ENCODE measurements at places on chromosomes 6 and 20.

GRCh38 chr6:10201606-10202510, 213.0 kb downstream of the TFAP2A start:
- no peak for DNase-seq

DNA sequence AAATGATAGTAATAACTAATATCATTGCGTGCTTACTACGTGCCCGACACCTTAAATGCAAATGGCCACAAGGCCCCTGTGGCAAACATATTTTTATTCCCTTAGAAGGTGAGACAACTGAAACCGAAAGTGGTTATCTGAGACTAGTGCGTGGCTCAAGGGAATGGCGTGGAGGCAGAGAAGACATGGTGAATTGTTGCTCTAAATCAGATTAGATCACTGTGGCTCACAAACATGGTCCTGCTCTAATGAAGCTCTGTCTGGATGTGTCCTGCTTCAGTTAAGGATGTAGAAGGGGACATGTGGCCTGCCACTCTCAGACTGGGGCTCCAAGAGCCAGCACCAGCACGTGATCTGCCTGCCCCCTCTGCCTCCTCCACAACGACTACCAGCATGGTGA, 124.2 kb upstream of the GMDS start:
- DNase-seq: no peak

GRCh38 chr6:107488174-107488874, 1.6 kb upstream of the SOBP start:
- DNase-seq: no peak

GRCh38 chr6:111852725-111853124, 20.5 kb downstream of the FYN start:
- peak; percentile 42 for DNase-seq

- DNase-seq: peak; percentile 73
Measured at GRCh38 chr6:117548797-117549301, 53.5 kb downstream of the GOPC start.

- no peak for DNase-seq
Measured at GRCh38 chr20:25254986-25255680, 7.2 kb downstream of the PYGB start.

- no peak for DNase-seq
Measured at GRCh38 chr6:33684983-33685382, 26.5 kb downstream of the UQCC2 start.

GRCh38 chr20:3595541-3595940, 67.7 kb downstream of the GFRA4 start:
- DNase-seq: no peak

DNA sequence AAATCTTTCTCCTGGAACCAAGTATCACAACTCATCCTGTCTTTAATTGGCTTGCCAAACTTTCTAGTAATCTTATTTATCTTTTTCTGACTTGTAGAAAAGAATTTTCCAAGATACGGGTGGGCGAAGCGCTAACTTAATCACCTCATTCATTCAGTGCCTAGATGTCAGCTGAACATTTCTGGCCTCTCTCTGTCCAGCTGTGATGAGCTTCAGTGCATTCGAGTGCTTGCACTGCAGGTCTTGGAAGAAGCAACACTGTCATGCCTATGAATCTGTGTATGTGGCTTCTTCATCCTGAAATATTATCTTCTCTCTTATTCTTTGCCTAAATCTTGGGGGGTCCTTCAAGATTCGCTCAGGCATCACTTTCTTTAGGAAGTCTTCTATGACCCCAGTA, 16.3 kb upstream of the ENPP1 start:
- DNase-seq: no peak

DNA sequence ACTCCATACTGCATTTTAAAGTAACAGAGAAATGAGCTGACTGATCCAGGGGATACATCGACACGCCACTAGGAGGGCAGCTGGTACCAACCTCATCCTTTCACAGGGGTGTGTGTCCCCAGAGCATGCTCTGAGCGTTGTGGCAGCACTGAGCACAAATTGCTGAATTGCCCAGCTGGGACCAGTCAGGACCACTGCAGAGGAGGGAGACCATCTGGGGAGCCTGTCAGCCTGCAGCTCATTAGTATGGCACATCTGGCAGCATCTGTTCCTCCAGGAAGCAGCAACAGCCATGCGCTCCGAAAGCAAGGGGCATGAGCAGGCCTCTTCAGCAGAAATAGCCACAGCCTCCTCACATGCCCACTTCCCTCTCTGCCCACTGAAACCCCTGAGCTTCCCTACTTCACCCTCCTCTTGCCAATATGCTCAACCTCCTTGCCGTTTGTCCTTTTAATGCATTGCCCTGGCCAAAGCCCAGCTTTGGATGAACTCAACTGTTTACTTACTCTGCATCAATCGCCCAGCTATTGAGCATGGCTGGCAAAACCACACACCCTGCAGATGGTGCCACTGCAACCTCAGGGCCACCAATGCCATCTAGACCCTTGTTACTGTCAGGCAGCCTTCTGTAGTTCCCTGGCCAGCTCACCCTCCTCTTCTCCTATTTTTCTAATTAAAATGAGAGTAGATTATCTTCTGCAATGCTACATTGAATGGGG, 77.6 kb upstream of the NEDD9 start:
- no peak for DNase-seq

DNA sequence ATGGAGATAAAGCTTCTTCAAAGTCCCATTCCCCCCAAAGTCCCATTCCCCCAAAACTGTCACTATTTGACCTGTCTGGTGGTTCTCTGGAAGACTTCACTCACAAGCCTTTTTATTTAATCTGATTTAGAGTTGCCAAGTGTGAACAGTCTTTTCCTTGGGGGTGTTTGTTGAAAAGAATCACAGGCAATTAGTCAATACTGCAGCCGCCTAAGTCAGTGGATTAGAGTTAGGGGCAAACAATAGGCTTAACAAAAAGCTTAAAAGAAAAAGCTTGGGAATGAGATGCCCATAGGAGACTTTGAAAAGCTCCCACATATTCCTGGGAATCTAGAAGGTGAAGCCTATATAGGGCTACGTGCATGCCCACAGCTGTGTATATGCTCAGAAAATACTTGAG, 8.0 kb upstream of the RIPOR2 start:
- DNase-seq: no peak

DNA sequence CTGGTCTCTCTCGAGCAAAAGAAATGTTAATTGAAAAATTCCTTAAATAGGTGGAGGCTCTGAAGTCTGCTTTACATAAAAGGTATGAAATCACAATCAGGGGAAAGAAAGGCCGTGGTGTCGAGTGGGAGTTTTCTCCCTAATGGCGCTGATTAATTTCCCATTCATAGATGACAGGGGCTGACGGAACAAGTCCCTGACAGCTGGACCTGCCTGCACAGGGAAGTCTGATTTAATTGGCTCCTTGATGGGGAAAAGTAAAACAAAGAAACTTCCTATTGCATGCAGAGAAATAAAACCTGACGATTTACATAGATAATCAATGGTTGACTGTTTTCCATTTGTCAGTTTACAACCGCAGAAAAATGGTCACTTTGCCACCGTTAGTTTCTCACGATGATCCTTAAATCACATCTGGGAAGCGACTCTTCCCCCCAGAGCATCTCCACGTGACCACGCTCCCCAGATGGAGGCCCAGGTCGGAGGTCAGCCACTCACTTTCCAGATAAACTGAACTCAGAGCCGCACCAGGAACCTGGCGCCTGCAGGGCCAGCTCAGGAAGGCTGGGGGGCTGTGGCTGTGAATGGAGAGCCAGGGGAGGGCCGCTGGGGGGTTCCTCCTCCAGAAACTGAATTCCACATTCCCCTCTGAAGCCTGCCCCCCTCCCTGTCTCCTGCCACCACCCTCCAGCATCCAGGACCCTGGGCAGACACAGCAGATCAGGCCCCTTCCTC, 55.3 kb downstream of the DLL1 start:
- DNase-seq: no peak

DNA sequence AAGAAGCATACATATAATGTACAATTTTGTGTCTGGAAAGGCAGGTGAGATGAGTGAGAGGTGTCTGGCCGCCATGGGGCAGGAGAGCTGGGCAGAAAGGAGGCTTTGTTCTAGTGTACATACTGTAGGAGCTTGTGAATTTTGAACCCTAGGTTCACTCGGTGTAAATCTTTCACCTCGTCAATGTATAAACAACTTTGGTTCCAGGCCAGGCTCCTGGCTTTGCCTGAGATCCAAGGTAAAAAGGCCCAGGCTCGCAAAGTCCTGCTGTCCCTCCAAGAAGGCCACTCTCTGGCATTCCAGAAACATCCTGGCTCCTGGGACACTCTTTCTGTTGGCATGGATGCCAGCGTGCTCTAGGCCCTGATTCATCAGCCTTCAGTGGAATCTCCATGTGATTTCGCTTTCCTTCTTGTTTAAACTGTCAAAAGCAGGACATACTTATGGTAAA, 7.1 kb upstream of the SLC22A7 start:
- no peak for DNase-seq

DNA sequence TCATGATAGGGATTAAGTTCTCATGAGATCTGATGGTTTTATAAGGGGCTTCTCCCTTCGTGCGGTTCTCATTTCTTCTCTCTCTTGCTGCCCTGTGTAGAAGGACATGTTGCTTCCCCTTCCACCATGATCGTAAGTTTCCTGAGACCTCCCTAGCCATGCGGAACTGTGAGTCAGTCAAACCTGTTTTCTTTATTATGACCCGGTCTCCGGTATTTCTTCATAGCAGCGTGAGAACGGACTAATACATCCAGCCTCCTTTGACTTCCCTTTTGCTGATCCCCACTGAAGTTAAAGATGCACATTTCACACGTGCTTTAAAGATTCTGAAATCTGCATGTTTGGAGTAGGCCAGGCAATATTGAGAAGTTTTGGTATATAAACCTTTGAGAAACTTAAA, 543.1 kb downstream of the PRKN start:
- DNase-seq: no peak

GRCh38 chr6:53793318-53794136, 1.3 kb upstream of the LRRC1 start:
- peak; percentile 65 for DNase-seq

DNA sequence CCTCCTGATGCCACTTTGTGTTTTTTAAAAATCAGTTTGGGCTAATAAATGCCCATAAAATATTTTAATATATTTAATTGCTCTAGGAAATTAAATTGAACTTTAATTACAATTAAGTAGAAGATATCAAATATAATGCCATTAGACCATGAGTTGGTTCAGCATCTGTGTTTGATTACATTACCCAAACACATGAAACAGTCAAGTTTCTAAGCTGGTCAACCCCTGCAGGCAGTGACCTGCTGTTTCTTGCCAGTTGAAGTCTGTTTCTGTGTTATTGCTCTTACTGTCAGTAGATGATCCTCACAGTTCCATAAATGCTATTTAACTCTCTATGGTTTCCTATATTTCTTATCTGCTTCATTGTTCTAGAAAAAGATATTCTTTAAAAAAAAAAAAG, 9.7 kb upstream of the TENT5A start:
- DNase-seq: no peak

DNA sequence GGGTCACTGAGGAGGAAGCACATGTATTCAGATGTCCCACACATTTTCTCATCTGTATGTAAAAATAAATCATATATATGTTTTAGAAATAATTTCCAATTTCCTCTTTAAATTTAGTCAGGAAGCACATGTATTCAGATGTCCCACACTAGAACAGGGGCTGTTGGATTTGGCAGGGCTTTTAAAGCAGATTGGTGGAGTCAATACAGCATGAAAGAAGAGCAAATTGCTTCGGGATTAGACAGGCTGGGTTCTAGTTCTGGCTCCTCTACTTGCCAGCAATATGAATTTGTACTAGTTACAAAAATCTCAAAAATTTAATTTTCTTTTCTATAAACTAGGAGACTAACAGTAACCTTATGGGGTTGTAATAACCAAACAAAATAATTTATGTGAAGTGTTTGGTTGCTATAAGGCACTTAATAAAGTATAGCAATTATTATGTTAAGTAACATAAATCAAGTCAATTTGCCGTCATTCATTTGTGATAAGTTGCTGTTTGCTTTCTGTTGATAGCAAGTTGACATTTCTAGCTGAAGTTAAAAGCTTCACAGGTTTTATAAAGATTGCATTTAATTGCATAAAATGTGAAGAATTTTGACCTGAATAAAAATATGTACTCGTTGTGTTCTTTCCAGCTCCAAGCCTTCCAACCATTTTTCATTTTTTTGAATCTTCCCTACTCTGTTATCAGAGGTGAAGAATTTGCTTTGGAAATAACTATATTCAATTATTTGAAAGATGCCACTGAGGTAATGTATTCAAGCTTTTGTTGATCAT, 88.9 kb downstream of the CD109 start:
- DNase-seq: no peak

DNA sequence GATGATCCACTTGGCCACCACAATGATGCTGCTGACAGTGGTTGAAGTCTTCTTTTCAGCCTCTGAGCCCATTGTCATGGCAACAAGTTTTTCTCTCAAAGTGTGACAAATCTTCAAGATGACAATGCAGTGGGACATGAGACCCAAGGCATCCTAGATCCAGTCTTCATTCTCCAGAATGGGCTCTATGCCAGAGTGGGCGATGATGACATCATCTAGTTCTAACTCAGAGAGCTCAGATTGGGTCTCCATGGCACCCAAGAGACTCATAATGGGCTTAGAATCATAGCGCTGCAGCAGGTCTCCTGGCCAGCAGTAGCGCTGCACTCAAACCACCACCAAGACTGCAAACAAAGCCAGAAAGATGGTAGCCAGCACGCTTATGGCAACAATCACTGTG, 973.6 kb downstream of the EYS start:
- DNase-seq: no peak

DNA sequence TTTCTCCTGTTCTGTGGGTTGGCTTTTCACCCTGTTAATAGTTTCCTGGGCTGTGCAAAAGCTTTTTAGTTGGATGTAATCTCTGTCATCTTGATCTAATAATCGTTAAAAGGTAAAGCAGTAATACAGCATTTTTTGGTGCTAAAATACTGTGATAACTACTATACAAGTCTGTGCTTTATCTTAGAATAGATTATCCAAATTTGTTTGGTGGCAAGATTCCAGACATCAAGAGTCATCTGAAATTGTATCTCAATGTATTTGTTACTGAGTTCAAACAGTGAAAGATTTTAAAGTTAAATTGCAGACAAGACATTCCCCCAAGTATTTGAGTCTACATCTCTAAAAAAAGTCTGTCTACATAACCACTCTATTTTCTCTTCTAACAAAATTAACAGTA, 18.8 kb downstream of the TBPL1 start:
- no peak for DNase-seq

- DNase-seq: peak; percentile 52
Measured at GRCh38 chr6:120378582-120379220, 955.6 kb downstream of the TBC1D32 start.

DNA sequence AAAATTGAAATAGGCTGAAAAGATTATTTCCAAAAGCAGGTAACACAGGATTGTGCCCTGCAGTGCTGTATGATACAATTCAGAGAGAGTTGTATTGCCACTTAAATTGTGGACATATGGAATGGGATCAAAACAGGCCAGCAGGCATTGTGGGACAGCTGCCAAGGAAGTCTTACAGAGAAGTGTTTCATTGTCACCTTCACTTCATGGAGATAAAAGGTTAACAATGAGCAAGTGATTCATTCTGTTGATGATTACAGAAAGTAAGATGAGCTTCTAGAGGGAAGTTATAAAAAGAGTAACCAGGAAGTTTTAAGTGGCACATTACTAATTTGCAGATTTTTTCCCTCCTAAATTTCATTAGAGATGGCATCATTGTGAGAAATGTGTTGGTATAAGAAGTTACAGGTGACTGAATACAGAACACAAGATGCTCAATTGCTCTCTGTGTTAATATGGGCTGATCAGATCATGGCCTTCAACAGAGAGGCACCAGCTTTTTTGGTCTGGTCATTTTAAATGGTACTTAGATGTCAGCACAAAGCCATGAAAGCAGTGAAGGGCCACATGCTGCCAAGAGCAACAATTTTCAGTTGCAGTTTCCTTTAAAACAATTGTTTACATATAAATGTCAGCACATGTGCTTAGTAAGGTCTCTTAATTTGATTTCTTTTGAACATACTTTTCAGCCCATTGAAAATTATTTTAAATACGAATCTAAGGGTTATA, 402.5 kb upstream of the FKBP1C start:
- no peak for DNase-seq

GRCh38 chr6:131210469-131210868, 75.2 kb downstream of the AKAP7 start:
- DNase-seq: peak; percentile 34
